T-helper 2 cell treated with Interferon-gamma antibody and Interleukin-4, amounts not matched to agents 5 μg/mL and 100 μg/mL, for 36 hours (primary cell): ENCODE measurements at places on chromosomes 7 and 10.

GRCh38 chr7:38905056-38905759 is 3.8 kb downstream of the VPS41 start:
- DNase-seq = no peak

GRCh38 chr10:87850742-87851205 is 12.6 kb downstream of the KLLN start:
- DNase-seq = peak; percentile 33

GRCh38 chr10:107163076-107163855 is 1.2 kb downstream of the SORCS1 start:
- no peak for DNase-seq

GRCh38 chr7:1650363-1651030 is 19.6 kb upstream of the ELFN1 start:
- DNase-seq = no peak

DNA sequence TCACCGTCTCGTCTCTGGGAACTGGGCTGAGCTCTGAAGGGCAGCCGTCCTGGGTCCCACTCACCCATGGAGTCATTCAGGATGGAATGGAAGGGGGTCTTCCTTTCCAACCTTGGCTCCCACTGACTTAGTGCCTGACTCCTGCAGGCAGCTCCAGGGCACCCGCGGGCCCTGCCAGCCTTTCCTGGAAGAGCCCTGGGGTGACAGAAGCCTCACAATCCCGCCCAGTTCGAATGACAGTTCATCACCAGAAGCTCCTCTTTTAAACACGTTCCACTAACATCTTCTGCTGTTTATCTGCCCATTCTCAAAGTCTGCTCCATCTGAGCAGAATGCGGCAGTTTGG is 110.6 kb downstream of the TNS3 start:
- no peak for DNase-seq

DNA sequence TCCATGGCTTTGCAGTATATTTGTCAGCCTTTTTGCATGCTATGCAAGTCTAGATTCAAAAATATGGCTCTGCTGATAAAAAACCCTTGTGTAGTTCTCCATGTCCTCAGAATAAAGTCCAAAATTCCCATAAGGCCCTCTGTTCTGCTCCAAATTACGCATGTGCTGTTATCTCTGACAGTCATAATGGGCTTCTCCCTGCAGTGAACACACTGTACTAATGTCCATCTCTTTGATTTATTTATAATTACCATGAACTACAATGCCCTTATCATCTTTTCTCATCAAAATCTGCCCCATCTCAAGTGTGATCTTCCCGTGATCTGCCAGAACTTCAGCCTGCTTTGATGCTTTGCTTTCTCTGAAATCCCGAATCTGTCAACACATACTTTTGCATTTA is 87.7 kb downstream of the TSPAN12 start:
- no peak for DNase-seq

DNA sequence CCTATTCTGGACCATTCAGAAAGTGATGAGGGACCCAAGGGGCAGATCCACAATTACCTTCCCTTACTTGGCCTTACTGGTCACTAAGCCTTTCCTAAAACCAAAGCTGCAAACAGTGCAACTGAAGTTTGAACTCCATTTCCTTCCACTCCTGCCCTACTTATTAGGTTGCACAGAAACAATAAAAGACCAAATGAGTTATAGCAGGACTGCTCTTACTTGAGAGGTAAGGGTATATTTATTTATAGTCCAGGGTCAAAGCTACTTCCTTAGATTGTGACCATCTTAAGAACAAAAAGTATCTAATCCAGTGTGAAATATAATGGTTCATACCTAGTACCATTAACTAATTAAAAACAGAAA is 27.0 kb downstream of the CDK6 start:
- no peak for DNase-seq

DNA sequence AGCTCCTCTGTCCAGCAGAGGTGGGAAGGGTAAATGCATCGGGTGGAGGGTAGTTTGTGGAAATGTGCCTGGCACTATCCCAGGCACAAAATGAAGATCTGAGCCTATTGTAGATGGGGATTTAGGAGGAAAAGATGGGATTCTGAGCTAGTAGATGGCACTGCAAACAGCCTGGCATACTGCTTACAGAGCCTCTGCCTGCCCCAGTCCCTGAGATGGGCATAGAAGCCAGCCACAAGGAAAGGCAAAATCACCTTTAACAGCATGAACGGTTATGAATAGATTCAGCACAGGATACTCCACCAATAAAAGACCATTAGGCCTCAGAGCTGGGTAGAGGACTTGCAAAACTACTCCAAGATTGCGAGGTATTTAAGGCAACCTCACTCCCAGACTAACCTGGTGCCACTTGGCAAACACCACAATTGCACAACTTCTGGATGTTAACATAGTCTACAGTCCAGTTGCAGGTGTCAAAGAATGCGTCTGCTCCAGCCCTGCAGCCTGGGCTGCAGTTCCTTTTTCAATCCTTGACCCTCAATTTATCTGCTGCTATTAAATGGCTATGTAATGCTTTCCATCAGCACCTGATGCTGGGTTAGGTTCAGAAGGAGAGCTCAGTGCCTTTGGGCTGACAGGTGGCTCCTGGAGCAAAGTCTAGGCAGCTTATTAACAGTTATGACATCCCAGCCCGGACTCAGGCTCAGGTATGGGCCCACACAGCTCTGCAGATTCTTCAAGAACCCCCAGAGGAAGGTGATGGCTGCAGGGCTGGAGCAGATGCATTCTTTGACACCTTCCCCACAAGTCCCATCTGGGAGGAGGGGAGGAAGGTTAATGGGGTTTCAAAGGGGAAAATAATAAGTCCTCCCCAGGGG is 34.0 kb downstream of the CDHR3 start:
- DNase-seq = no peak

DNA sequence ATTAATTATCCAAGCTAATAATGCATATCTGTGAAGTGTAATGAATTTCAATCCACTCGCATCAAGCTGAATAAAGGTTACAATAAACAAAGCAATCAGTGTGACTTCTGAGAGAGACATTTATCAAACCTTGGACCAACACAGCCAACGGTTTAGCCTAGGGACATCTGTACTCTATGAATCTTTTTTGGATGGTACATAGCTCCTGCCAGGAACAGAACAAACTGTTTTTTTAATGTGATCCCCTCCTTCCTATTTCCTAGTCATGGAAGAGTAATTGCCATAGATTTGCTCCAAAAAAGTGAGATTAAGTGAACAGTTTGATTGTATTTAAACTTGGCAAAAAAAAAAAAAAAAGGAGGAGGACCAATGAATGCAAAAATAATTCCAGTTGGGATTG is 11.2 kb upstream of the NRCAM start:
- DNase-seq = no peak

DNA sequence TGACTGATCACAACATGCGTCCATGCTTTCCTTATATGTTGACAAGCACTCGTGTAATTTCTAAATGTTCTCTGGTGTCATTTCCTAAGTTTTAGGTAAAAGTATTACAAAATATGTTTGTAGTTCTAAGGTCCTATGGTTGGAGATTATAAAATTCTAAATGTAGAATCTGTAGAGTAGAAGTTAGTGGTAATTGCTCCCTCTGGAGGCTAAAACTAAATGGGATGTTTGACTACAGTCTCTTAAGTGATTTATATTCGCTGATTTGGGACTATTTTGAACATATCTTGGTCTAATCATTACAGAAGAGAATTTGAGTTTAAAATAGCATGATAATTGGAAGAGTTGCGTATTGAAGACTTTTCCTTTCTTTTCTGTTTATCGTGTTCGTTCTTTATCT is 74.1 kb downstream of the ZMYND11 start:
- no peak for DNase-seq

DNA sequence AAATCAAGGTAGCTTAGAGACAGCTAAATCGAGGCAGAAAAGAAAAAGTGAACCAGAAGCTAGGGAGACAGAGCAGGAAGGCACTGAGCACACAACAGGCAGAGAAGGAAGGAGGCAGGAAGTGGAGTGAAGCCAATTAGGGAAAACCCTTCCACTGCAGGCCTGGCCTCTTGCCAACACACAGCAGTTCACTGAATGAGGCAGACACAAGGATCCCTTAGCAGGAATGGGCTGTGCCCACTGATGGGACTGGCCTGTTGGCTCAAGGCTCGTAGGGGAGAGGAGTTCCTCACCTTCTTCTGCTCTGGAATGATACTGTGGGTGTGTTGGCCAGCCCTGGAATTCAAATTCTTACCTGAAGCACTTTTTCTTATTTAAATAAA is 220.3 kb upstream of the STK17A start:
- DNase-seq = no peak

DNA sequence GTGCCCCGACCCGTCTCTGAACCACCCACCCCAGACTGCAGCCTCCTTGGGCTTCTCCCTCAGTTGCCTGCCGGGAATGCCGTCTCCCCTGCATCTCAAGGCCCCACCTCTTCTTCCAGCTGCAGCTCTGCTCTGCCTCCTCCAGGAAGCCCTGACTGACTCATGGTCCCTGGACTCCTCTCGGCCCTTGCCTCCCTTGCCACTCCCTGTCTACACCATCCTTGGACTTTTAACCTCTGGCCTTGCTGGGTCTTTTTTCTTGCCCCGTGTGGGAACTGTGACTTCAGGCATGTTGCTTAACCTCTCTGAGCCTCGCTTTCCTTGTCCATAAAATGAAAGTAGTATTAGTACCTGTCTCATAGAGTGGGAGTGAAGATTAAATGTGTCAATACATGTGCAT is 56.3 kb downstream of the C10orf105 start:
- no peak for DNase-seq

DNA sequence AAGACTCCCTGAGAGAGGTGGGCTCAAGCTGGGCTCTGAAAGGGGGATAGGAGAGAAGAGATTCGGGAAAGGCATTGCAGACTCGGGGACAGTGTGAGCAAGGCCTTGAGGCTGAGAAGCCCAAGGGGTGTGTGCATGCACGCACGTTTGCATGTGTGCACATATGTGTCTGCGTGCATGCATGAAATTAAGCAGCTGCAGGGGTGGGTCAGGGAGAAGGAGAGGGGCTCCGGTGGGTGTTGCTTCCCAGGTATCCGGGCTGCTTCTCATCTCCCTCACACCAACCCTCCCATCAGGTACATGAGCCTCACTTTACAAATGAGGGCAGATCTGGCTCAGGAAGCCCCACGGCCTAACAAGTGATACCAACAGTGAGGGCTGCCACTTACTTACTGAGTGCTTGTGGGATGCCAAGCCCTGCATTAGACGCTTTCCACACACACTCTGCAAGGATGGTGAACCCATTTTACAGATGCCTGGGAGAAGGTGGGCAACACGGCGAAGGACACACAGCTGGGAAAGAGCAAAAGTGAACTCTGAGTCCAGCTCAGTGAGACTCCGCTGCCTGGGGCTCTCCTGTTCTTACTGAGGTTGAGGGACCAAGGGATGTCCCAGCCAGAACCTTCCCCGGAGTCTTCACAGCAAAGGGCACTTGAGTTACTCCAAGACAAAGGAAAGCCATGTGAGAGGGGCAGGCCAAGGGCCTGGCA is 26.4 kb downstream of the ZCCHC24 start:
- no peak for DNase-seq

DNA sequence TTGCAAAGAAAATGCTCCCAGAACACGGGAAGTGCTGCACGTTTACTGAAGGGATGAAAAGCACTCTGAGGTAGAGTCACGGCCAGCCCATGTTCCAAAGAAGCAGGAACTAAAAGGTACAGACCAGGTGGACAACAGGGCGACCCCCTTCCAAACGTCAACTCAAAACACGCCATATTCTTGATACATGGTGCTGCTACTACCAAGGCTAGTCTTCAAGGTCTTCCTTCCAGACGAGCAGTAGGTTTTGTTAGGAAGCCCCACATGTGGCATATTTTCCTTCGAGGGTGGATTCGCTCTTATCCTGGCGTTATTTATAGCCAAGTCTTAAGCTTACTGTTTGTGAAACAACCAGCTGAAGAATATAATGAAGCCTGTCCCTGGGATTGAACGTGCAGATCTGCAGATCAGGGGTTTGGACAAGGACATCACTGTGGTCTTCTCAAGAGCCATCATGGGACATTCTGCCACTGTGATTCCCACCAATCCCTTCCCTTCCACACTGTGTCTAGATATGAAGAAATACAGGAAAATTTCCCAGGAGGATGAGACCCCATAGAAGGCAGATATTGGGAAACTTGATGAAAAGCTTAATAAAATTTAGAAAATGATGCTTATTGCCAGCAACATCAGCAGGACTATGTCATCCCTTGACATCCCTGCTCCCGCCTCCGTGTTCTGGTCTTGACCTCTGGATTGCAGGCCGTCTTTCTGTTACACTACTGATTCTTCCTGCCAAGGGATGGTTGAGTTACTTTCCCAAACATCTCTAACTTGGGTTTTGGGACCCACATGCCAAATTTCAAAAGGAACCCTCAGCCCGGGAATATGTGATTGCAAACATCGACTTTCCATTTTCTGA is 734.4 kb downstream of the PARD3 start:
- DNase-seq = no peak

- no peak for DNase-seq
Measured at GRCh38 chr7:48894574-48894973, 29.8 kb upstream of the CDC14C start.

DNA sequence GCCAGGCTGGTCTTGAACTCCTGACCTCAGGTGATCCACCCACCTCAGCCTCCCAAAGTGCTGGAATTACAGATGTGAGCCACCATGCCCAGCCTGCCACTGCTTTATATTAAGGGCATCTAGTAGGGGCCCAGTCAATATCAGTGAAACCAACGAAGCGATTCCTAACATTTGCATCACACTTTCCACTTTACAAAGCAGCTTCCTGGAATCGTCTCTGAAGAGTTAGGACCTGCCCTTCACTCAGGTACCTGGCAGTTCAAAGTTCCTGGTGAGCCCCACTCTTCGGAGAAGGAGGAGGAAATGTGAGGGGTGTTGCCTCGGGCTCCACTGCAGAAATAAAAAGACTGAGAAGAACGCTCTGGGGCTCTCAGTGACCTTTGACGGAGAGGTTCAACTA is 31.1 kb upstream of the EZH2 start:
- DNase-seq = no peak

- DNase-seq = no peak
Measured at GRCh38 chr7:35647171-35647574, 47.8 kb downstream of the HERPUD2 start.

DNA sequence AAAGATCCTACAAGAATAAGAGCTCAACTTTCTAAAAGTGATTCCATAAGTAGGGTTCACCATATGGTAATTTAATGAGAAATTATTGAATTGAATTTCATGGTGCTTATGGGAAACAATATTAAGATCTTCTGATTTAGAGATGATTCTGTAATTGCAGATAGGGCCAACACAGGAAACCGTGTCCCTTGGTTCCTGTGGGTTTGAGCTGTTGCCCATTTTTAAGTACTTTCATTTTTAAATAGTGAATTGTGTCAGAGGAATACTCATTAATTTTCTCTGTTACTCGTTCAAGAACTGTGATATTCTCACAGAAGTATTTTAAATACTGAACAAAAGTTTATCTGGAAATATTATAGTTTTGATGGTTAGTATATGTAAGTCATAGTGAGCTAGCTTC is 129.2 kb downstream of the SRI start:
- no peak for DNase-seq

DNA sequence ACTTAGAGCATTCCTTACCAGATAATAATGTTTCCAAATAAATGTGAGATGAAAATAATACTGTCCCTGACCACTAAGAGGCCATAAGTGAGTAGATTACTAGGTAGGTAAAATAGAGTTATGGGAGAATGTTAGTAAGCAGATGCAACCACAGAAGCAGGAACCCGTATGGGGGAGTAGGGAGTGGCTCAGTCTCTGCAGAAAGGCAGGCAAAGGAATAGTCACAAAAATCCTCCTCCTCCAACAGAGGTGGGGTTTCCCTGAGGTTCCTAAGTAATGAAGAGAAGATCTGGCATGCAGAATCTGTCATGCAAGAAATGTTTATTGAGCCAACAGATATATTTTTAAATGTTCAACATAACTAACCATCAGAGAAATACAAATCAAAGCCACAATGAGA is 9.0 kb upstream of the YAE1 start:
- DNase-seq = no peak
